SW480 (cell line): ENCODE measurements at places on chromosomes 5 and 9.

- DNase-seq, result no peak
These were observed 8.6 kb upstream of the PTGES start for GRCh38 chr9:129761293-129761900.

GRCh38 chr5:137320056-137321045, 178.8 kb downstream of the SPOCK1 start:
- peak; percentile 58 for DNase-seq

DNA sequence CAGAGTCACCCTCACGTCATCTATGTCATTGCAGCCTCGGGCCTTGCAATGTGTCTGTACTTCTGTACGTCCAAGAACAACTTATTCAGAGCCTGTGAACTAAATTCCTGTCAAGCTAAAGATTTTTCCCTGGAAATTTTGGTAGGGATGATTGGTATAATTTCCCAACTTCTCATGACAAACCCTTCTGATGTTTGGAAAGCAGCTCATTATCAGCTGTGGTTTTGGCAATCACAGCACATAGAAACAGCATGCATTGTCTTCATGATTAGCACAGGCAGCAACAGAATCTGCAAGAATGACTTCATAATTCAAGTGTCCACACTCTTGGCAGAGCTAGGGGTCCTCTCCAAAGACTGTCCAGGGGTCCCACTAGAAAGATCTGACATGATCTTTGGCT, 49.5 kb downstream of the APBA1 start:
- DNase-seq, result no peak

DNA sequence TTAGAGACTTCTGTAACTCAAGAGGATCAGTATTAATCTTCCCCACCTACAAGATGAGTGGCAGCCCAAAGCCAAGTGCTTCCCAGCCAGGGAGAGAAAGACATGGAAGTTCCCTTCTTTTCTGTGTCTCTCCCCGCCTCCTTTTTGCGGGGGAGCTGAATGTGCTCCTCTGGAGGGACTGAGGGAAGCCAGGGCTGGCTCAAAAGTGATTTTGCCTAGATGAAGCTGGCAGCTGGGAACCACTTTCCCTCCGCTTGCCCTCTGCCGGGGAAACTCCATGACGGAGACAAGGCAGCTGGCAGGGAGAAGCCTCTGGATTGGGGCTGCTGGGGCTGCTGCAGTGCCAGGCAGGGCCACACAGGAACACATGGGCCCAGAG, 24.4 kb downstream of the EGR1 start:
- no peak for DNase-seq

DNA sequence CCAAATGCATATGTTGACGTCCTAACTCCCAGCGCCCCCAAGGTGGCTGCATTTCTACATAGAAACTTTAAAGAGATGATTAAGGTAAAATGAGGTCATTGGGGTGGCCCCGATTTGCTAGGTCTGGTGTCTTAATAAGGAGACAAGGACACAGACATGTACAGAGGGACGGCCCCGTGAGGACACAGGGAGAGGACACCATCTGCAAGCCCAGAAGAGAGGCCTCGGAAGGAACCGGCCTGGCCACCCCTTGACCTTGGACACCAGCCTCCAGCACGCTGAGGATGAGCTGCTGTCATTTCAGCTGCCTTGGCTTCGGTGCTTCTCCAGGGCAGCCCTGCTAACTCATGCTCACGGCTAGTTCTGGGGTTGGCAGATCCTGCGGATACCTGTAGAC, 73.2 kb downstream of the MRPL36 start:
- DNase-seq, result no peak

GRCh38 chr9:113355040-113355596, 5.8 kb downstream of the BSPRY start:
- DNase-seq, result no peak

DNA sequence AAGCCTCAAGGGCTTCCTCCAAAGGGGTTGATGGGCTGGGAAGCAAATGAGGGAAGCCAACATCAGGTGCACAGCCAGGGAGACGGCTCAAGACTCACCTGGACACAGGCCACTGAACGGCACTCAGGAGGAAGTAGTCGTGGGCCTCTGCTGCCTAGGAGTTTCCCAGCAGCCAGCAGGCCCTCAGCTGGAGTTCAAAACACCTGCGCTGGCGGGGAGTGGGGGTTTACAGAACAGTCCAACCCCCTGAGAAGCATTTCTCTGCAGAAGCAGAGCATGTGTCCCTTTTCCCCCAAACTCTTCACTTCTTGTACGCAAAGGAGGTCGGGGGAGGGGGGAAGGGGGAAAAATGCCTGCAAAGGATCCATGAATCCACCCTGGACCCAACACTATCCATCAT, 2.3 kb downstream of the WHRN start:
- DNase-seq, result no peak

GRCh38 chr5:143543358-143544255, 140.1 kb upstream of the NR3C1 start:
- no peak for DNase-seq

DNA sequence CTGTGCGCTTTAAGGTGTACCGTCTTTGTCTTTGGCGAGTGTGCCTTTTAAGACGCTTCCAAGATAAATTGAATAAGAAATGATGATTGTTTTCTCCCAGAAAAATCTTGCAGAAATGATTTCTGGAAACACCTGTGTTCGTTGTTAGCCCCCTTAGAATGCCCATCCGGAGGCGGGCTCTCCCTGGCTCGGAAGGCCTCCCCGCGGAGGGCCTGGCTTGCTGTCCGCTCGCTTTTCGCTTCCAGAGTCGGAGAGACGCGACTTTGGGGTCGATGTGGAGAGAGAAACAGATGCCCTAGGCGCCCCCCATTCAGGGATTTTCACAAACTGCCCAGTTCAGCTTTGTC, 23.9 kb downstream of the LECT2 start:
- no peak for DNase-seq

- DNase-seq, result peak; percentile 92
These were observed at the start of gene KLF4 for GRCh38 chr9:107489687-107490605. Gene KLF4 (minus strand): TSS chr9:107489769. CDS start chr9:107489172, 597 bp downstream.

- DNase-seq, result no peak
These were observed 9.9 kb upstream of the IFNA8 start for GRCh38 chr9:21398955-21399489.

GRCh38 chr9:25830381-25830780, 152.1 kb upstream of the TUSC1 start:
- no peak for DNase-seq

DNA sequence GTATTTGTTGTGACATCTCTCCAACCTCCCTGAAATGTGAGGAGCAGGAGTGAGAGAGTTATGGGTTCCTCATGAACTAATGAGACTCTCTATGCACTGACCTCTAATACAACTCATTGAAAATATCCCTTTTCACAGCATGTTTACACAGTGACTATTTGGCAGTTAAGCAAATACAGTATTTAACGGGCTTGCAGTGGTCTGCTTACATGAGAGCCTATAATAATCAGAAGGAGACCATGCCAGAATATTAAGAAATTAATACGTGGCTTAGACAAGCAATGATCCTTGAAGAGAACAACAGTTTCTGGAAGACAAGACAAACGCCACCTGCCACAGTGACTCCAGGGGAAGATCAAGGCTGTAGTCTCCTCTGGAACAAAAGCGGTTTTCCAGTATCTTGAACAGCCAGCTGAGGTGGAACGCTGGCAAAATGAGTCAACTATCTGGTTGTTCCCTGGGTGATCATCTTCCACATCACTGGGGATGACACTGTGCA, 424.5 kb downstream of the DMAC1 start:
- DNase-seq, result no peak

GRCh38 chr5:65341835-65342234, 139.9 kb downstream of the ADAMTS6 start:
- DNase-seq, result no peak

DNA sequence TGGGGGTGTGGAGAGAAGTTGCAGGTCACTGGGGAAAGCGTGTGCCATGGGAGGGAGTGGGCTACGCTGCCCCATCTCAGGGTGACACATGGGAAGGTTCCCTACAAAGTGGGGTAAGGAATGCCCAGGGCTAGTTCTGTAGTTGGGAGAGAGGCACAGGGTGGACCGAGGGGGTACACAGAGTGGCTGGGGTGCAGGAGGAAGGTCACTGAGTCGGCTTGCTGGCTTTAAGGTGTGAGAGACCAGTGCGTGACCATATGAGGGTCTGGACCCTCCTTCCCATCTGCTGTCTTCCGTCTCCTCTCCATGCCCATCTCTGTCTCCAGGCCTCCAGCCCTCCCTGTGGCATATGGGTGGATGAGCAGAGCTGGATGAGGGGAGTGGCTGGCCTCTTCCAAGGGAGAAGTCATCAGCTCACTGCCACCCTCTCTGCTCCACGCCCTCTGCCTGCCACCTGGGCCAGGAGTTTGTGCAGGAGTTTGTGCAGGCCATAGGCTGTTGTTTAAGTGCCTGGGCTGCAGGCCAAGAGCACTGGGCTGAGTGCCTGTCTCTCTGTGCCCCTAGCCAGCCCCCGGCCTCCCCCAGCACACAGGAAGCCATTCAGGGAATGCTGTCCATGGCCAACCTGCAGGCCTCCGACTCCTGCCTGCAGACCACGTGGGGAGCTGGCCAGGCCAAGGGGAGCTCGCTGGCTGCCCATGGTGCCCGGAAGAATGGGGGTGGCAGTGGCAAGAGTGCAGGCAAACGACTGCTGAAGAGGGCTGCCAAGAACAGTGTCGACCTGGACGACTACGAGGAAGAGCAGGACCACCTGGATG, 96.8 kb downstream of the PHF2 start:
- DNase-seq, result no peak

- DNase-seq, result no peak
These were observed 45.2 kb downstream of the FGD3 start for GRCh38 chr9:92992549-92992948.

GRCh38 chr5:129748913-129749880, 1.3 kb downstream of the MINAR2 start:
- no peak for DNase-seq

DNA sequence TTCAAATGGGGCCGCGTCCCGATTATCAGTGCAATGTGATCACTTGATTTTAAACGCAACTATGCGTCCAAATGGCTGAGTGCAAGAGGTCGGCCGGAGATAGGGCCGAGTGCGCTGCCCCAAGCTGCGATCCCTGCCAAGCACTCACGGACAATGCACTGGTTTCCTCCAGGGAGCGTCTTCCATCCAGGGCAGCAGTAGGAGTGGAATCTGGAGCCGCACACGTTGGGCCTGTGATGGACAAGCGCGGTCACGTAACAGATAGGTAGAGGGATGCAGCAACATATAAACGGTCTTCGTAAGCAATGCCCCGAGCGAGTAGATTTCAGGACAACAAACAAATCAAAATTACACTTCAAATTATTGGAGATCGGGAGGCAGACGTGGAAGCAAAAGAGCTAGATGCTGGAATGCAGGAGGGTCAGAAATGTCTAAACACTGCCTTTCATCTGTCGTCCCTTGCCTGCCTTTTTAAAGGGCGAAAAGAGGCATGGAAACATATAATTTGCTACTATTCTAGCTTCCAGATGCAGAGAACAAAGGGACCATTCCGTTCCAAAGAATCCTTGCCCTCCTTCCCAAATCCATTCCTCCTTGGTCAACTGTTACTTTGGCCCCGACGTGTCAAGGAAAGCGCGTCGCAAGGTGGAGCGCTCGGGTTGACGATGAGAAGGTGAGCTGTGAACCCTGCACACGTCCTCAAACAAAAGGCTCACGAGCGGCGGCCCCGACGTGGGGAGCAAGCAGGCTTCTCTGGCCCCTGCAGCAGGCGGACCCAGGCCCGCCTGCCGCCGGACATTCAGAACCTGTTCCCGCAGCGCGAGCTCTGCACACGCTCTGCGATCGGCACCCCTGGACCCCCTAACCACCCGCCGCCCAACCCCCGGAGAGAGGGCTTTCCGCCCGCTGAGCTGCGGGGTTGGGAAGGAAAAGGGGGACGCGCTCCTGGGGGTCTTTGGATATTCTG, 1.5 kb downstream of the FBN2 start:
- no peak for DNase-seq

DNA sequence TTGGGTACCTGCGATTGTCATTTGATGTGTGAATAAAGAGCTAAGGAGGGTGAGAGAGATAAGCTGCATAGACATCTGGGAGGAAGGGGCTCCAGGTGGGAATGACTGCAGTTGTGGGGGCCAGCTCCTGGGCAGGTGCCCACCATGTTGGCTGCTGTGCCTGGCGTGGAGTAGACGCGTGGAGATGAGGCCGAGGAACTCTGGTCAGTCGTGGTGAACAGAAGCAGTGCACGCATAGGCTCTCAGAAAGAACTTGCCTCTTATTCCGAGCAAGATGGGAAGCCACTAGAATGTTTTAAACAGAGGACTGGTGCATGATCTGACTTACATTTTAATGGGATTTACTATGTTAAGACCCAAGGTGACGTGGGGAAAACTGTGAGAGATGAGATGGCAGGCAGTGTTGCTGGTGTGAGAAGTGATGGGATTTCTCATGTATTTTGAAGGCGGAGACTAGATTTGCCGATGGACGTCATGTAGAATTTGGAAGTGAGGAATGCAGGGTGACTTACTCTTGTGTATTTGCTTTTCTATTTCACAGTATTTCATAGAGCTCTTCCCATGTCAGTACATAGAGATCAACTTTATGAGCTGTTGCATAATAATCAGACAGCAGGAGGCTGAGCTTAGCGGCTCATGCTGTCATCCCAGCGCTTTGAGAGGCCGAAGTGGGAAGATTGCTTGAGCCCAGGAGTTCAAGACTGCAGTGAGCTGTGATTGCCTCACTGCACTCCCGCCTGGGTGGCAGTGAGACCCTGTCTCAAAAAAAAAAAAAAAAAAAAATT, 71.1 kb downstream of the EHMT1 start:
- no peak for DNase-seq

DNA sequence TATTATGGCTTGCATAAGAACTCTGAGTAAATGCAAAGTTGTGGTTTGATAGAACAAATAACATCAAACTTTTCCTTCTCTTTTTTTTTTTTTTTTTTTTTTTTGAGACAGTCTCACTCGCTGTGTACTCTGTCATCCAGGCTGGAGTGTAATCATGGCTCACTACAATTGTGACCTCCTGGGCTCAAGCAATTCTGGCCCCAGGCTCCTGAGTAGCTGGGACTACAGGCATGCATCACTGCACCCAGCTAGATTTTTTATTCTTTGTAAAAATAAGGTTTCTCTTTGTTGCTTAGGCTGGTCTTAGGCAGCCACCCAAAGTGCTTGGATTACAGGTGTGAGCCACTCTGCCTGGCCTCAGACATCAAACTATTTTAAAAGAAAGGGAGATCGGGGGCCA, 19.0 kb upstream of the PTGER4 start:
- DNase-seq, result no peak

DNA sequence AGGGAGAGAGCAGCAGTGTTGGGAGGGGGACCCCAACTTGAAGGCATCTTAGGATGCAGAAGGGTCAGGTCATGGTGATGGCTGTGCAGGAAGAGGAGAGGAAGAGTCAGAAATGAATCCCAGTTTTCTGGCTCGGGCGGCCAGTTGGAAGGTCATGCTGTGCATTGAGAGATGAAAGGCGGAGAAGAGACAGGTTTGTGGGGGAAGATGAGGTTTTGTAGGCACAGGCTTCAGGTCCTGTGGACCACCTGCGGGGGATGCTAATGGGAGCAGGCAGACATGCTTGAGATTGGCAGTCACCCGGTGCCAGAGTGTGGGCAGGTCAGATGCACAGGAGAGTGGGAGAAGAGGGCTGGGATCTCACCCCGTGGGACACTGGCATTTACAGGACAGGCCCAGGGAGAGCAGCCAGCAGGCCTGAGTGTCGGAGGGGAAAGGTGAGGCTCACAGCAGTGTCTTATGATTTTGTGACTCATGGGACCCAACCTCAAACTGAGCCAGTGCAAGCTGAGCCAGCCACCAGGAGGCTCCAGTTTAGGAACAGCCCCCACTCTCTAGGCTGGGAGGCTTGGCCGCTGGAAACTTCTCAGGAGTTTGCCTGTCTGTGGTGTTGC, 17.5 kb downstream of the STXBP1 start:
- no peak for DNase-seq
